KBM-7 (cell line): ENCODE measurements at places on chromosomes 16 and 17.
A peak's percentile ranks its signal among the peaks of the same experiment; 100 is the strongest.

DNA sequence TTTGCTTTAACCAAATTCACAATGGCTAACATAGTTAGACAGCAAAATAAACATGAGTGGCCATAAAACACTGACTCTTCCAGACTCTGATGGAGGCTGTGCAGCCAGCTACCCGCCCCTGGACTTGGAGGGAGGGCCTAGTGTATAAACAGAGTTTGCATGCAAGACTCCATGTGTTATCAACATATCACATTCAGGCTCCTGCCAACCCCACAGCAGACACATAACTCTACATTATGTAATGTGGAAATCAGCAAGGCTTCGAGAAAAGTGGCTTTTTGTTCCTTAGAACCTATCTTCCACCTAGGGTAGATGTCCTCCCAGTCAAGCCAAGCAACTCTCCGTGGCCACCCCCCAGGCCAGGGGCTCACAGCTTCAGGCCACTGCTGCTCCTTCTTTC, 19.3 kb upstream of the SOX9 start:
- DNase-seq: no peak

GRCh38 chr17:29084541-29085146, 41.7 kb downstream of the PIPOX start:
- DNase-seq: no peak

- DNase-seq: no peak
These were observed 169.4 kb downstream of the IRX5 start for GRCh38 chr16:55100100-55100499.

- peak; percentile 77 for DNase-seq
These were observed 17.5 kb upstream of the C17orf78 start for GRCh38 chr17:37358098-37358829.

GRCh38 chr17:40486522-40487370, 14.7 kb downstream of the TNS4 start:
- no peak for DNase-seq

GRCh38 chr16:370979-371514, 709 bp upstream of the MRPL28 start:
- DNase-seq: no peak

- peak; percentile 73 for DNase-seq
These were observed 5.0 kb downstream of the TBKBP1 start for GRCh38 chr17:47698749-47699535.

GRCh38 chr16:12800817-12801216, 2.9 kb downstream of the CPPED1 start:
- DNase-seq: no peak

- DNase-seq: peak; percentile 85
These were observed 18.1 kb upstream of the RAB11FIP4 start for GRCh38 chr17:31373150-31374093.

GRCh38 chr17:35799942-35800341, 4.5 kb upstream of the MMP28 start:
- no peak for DNase-seq

DNA sequence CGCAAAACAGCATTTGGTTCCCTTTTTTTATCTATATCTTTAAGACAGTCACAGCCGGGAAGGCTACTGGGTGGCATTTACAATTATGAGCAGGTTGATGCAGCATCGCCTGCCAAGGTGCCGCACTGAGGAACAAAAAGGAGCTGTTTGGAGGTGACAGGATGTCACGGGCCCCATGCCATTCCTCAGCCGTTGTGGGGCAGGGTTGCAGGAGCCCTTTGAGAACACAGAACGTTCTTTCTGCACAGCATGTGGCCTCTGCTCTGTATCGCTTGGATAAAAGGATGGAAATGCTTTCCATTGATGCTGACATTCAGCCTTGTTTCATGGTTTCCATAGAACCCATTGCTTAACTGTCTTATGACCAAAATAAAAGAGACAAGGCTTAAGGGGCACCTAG, 141.9 kb upstream of the CDH5 start:
- DNase-seq: no peak

DNA sequence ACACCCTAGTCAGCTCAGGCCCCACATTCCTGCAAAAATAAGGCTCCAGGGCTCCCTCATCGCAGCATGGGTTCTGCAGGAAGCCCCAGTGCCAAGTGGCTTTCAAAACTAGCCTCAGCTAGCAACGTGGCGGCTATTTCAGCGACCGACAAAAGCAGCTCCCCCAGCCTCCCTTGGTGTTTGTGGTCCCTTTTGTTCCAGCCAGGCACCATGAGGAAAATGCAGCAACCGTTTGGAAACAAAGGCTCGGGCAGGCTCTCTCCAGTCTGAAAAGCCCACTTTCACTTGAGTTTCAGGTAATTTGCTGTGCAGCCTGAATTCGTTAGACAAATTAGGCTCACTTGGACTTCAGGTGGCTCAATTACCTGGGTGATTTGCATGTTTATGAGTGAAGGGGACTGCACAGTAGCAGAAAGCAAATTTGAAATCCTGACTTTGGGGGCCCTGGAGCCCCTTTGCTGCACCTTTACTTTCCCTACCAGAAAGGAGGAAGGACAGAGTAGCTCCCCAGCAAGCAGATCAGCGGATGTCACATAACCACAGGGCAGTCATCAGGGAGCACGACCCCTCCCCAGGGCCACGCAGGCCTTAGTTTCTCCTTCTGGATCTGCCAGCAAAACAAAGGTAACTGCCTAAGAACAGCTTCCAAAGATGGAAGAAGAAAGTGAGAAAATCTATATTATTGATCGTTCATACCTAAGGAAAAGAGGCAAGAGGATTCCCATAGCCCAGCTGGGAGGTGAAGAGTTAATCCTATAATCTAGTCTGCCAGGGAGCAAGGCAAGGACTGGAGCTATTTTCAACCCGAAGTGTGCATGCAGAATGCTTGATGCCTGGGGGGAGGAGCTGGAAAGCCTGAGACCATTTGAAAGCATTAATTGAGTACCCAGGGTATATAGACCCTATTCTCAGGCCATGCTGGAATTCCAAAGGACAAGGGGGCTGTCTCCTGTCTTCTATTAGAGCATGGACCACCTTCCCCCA, 143.1 kb upstream of the SDK2 start:
- no peak for DNase-seq

- no peak for DNase-seq
These were observed 12.4 kb downstream of the ITGB3 start for GRCh38 chr17:47265983-47266541.

DNA sequence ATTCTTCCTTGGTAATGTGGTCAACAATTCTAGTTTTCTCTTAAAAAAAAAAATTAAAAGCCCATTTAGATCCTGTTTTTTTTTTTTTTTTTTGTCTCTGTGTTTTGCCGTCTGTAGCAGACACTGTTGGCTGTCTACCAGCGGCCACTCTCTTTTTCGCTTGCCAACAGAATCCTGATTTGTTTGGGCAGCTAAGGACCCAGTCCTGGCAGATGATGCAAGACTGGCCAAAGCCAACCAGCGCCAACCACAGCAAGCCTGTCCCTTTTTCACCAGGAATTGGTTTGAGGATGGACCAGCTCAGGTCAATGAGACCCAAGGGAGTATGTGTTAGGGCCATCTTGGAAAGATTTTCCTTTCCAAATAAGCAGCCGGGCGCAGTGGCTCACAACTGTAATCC, 28.2 kb downstream of the ST3GAL2 start:
- DNase-seq: no peak

GRCh38 chr17:21242780-21243515, 10.3 kb downstream of the NATD1 start:
- DNase-seq: no peak

DNA sequence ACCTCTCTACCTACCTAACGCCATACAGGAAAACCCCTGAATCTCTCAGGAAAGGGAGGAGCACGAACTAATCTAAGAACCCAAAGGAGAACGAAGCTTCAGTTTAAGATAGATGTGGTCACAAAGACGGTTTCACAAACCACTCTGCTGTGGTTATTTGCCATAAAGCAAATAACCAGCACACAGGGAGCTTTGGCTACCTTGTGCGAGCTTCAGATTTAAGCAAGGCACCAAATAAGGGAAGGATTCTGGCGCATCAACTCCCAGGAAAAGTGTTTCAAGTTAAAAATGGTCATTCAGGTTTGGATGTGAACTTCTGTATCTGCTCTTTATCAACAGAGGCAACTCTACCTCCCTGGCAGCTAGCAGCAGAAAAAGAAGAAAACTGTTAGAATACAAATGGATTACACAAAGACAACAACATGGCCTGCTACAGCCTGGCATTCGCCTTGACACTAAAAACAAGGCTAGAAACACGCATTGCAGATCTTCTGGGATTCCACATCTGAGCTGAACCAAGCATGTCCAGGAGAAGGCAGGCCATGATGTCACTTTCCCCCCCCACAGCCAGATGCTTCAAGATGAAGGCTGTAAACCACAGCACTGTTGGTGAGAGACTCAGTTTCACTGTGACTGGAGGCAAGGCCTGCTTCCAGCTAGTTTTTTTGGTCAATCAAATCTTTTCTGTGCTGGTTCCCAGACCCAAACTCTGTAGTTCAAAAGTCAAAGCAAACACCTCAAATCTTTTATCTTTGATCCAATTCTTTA, 43.6 kb downstream of the SMG6 start:
- peak; percentile 47 for DNase-seq

DNA sequence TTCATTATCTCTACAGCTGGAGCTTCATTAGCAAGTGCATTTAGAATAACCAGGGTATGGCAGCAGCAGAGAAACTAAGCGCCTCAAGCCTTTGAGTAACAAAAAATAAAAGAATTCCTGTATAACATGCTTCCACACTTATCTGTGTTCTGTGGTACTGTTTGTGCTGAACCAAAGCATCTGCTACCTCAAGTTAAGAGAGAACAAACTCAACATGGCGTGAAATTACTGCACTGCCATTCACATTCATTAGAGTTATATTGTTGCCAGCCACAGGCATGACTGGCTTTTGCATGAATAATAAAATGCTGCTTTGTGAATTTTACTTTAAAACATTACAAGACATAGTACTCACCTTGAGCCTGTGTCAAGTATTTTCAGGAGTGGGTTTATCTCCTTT, 76.6 kb downstream of the NLK start:
- DNase-seq: no peak

- no peak for DNase-seq
These were observed 4.1 kb downstream of the CCL2 start for GRCh38 chr17:34259146-34259545.

- DNase-seq: no peak
These were observed 3.0 kb upstream of the NRN1L start for GRCh38 chr16:67881621-67882161.

DNA sequence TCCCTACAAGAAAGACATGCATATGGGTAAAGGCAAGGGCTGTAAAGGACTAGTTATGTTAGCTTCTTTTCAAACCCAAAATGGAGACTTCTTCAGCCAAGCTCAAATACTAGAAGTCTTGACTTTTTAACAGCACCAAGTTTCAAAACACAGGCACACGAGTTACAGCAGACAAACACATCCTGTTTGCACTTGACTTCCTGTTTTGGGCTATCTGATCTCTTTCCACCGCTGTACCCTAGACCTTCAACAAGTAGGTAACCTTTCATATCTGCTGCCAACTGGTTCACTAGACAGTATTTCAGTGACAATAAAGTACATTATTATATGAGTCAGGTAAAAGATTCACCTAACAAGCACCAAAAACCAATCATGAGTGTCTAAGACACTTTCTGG, 12.3 kb downstream of the RFFL start:
- DNase-seq: peak; percentile 76

GRCh38 chr17:36120221-36120620, 16.6 kb downstream of the CCL4 start:
- DNase-seq: no peak

- DNase-seq: no peak
These were observed 16.6 kb upstream of the TXNDC11 start for GRCh38 chr16:11759163-11759834.
